ENCODE measurements at places on chromosomes 7 and 10.

- no peak for DNase-seq
These were observed 15.9 kb downstream of the AQP1 start for GRCh38 chr7:30927559-30927958.

DNA sequence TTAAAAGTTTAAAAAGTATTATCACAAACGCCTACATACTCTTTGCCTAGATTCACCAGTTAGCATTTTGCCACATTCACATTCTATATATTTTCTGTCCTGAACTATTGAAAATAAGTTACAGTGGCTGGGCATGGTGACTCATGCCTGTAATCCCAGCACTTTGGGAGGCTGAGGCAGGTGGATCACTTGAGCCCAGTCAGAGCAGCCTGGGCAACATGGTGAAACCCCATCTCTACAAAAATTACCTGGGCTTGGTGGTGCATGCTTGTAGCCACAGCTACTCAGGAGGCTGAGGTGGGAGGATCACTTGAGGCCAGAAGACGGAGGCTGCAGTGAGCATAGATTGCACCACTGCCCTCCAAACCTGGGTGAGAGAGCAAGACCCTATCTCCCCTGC lies 5.3 kb downstream of the ARPC1A start:
- no peak for DNase-seq

GRCh38 chr7:2468227-2468626 lies 8.0 kb downstream of the GRIFIN start:
- DNase-seq: no peak

- DNase-seq: no peak
These were observed 192.7 kb upstream of the VWC2 start for GRCh38 chr7:49580761-49581160.

DNA sequence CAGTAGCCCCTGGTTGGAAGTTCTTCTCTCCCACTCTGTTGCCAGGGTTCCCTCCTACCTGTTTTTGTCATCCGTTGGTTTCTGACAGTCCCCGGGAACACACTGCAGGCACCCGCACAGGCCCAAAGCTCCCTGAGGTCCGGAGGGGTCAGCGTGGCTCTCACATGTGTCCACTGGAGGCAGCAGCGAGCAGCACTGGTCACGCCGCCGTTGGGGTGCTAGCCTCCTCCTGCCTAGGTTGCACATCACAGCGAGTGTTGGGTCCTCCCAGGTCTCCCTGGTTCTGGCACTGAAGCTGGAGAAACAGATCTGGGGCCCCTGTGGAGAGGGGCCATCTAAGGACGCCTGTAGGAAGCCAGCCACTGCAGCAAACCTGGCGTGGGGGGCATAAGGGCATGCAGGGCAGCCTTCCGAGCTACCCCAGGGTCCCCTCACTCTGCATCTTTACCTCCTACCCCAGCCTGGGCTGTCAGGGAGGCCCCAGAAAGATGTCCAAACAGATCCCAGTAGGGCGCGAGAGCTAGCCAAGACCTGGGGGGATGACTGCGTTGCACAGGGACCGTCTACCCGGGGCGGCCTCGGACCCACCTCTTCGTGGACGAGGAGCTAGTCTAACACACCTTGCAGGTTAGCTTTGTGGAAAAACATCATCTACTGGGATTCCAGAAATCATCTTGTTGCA lies 28.9 kb downstream of the LRRC27 start:
- DNase-seq: no peak

GRCh38 chr7:28316489-28316888 lies 95.8 kb upstream of the CREB5 start:
- DNase-seq: no peak

DNA sequence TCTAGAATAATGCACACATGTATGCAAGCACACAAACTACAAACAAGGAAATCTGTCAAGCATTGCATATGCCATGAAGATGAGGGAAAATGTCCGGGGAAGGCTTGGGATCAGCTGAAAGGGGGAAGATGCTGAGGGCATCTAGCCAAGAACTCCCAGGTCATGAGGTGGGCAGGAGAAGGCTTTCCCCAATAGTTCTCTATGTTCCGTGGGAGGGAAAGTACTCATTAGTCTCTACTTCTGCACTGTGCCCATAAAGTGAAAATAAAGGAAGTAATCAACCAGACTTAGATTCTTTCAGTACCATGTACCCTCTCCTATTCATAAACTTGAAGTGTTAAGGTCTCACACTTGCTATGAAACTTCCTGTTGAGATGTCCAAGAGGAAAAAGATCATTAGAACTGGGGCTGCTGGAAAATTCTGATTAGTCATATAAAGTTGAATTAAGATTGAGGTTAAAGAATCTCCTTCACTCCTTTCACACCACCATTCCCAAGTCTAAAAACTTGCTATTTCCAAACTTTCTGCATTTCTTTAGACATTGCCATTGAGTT lies 17.1 kb upstream of the LIPF start:
- DNase-seq: no peak

GRCh38 chr7:148982654-148983199 lies 45.6 kb downstream of the PDIA4 start:
- DNase-seq: no peak

GRCh38 chr7:34158368-34159153 lies 253.2 kb downstream of the BMPER start:
- no peak for DNase-seq

DNA sequence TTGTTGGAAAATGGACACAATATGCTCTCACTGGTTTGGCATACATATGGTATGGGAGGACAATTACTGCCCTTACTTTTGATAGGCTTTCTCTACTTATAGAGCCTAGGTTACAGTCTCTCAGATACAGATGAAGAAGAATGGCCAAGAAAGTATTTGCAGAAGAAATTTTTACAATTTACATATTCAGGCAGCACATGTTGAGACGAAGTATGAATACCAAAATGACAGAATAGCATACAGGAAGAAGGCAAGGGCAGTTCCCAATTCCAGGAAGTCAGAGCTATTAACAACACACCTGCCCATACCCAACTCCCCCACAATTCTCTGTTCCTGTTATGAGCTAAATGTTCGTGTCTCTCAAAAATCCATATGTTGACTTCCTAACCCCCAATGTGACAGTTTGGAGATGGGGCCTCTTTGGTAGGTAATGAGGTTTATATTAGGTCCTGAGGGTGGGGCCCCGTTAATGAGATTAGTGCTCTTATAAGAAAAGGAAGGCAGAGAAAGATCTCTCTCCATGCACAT lies 67.8 kb downstream of the DOCK4 start:
- no peak for DNase-seq

GRCh38 chr7:153422291-153423209 lies 629.6 kb upstream of the DPP6 start:
- no peak for DNase-seq

- no peak for DNase-seq
These were observed 235.1 kb upstream of the CACNA2D1 start for GRCh38 chr7:82678716-82679115.

DNA sequence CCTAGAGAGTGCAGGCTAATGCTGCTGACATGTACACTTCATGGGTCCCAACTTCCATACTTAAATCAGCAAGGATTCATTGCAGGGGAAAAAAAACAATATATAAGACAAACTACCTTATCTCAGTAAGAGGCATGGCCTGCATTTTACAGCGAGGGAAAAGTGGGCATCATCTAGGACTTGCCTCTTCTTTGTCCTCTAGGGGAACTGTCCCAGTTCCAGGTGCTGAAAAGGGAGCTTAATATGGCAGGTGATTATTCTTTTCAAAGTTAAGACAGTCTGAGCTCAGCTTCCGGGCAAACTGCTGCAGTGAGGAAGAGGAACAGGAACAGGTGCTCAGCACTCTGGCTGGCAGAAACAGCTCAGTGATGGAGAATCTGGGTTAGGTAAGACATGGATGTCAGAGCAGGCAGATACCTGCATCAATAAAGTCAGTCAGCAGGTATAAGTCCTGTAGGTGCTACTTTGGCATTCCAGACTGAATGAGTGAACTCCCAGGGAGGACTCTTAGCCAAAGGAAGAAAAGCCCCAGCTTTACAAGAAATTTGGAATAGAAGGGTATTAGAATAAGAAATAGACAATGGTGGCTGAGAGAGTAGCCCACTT lies 147.2 kb downstream of the TMEM178B start:
- no peak for DNase-seq

DNA sequence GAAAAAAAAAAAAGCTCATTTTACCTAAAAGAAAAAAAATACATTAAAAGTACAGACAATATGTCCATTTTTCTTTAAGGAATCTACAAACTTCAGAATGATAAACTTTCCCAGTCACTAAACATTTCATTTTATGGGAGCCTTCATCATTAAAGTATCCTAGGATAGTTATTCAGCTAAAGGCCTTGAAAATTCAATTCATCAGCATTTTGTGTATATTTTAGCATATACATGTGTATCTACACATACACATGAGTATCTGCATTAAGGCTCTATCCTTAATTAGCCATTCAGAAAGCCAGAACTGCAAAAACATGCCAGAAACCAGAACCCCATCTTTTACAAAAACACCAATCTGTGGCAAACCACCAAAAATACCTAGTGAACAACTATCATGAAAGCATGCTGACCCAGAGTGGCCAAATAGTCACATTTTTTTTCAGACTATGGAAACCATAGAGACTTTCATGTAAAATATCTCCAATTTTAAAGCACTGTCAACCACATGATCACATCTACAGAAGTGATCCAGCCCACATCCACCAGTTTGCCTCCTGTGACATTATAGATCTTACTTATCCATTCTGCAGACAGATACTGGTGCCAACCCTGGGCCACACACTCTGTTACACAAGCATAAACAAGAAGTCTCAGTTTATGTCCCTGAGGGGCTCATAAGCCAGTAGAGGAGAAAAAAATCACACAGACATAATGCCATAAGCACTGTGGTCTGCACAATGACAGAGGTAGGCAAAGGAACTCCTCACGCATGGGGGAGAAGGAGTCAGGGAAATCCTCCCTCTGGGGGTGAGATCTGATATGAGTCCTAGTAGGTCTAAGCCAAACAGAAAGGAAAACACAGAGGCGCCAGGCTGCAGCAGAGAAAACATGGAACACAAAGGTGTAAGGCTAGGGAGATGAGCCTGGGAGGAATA lies 79.2 kb downstream of the SRPK2 start:
- no peak for DNase-seq

DNA sequence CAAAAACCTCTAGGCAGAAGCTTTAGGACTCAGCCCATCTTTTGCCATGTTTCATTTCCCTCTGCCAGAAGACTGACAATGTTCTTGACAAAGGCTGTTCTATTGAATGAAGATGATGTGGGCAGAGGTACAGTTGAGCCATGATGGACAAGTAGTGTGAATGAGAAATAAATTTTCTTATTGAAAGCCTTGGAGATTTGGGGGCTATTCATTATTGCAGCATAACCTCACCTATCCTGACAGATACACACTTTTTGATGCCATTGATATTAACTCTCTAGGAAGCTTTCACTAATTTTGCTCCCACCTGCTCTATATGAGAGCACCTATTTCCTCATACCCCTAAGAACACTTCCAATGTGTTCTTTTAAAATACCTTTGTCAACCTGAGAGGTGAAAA lies 36.9 kb upstream of the HPS1 start:
- no peak for DNase-seq

DNA sequence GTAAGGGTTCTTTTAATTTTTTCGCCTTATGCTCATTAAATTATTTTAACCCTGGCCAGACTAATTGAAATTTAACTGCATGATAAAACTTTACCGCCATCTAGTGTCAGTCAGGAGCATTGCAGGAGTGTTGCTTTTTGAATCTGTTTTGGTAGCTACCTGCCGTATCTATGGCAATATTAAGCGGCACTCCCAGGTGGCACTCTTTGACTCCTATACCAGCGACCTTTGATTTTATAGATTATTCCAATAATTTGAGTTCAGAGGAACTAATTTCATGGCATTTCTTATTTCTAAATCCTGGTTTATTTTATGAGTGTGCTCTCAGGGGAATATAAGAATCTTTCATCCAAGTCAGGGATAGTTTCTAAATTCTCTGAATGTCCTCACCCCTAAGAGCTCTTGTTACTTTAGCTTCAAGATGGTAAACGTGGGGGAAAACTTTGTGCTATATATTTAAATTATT lies 198.9 kb downstream of the REEP3 start:
- no peak for DNase-seq

- DNase-seq: no peak
These were observed 198.2 kb downstream of the PPP1R9A start for GRCh38 chr7:95105627-95106026.

DNA sequence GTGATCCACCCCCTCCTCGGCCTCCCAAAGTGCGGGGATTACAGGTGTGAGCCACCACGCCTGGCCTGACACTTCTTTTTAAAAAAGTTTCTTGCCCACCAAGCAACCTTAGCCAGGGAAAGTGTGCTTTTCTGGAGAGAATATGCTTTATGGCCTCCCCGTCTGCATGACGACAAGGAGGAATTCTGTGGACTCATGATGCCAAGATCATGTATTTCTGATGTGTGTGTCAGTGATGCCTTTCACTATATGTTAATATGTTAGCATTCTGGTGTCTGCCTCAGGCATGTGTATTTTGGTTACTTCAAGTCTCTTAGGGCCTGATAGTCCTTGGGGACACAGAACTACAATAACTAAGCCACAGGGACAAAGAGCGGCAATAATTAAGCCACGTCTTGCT lies 2.1 kb downstream of the PDSS1 start:
- DNase-seq: no peak

DNA sequence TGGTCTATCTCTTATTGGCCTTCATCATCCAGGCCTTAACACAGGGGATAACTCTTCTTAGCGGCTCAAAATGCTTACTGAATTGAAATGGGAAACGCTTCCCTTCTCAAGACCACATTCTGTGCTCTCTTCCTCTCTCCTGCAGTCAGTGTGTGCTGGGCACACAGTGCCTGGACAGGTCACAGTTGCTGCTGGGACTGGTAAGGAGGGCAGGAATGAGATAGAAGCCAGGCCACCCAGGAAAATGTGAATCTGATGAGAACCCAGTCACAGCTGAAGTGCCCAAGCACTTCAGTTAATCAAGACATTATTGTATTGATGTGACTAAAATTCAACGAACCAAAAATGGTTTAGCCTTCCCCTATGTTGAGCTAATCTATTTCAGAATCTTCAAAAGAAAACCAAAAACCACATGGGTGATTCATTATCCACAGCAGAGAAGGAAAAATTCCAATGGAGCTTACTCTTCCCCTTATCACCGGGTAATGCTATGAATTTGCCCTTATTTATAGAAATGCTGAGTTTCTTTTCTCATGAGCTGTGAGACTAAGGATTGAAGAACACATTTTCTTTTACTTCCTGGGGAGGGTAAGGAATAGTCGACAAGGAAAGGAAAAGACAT lies 41.2 kb upstream of the PLPP4 start:
- no peak for DNase-seq

- DNase-seq: no peak
These were observed 17.3 kb downstream of the FAM107B start for GRCh38 chr10:14757394-14757793.

DNA sequence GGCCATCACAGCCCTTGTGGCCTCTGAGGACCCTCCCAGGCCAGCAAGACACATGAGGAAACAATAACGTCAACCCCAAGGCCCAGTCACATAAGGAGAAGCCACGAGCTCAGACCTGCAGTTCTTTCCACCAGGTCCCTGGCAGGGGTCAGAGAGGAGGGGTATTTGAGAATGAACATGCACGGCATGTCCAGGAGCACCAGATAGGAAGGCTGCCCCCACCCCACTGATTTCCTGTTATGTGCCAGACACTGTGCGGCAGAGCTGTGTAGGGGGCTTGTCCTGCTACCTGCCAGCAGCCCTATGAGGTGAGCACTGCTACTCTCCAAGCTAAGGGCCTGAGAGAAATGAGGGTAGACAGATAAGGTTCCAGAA lies 40.7 kb upstream of the ZMIZ1 start:
- no peak for DNase-seq

- DNase-seq: no peak
These were observed 743 bp upstream of the NRF1 start for GRCh38 chr7:129610709-129611245.

Measured in stimulated activated CD8-positive, alpha-beta memory T cell treated with anti-CD3 and anti-CD28 coated beads, Interleukin-2, amount 100 ng/mL, for 1 hour (primary cell).